ENCODE measurements at places on chromosomes 3 and 15. TPM values are rescaled to one million over a fixed set of nuclear protein-coding genes. Genes with fewer than 3 reads are reported as not detected.

DNA sequence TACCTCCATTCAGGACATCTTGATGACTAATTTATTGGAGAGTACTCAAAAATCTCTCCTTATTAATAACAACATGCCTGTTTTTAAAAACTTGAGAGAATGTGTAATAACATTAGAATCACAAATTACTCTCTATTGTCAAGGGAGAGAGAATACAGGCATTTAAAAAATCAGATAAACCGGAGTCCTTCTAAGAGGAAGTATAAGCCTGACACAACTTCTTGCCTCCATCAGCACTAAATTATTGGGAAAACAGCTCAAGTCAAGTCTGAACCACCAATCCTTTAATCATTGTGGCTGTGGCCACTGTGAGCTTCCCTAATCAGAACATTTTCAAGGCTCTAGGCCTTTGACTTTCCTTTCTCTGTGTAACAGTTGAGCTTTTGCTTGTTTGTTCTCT, 38.0 kb downstream of the SSR3 start:
- no peaks in the 10 kb centered on the region for H3K4me1 ChIP-seq
- no peak overlapping the region for H3K27ac ChIP-seq
- no peaks in the 10 kb centered on the region for H3K36me3 ChIP-seq
- H3K27me3 ChIP-seq = no peaks in the 10 kb centered on the region
- no peak overlapping the region for H3K4me3 ChIP-seq

DNA sequence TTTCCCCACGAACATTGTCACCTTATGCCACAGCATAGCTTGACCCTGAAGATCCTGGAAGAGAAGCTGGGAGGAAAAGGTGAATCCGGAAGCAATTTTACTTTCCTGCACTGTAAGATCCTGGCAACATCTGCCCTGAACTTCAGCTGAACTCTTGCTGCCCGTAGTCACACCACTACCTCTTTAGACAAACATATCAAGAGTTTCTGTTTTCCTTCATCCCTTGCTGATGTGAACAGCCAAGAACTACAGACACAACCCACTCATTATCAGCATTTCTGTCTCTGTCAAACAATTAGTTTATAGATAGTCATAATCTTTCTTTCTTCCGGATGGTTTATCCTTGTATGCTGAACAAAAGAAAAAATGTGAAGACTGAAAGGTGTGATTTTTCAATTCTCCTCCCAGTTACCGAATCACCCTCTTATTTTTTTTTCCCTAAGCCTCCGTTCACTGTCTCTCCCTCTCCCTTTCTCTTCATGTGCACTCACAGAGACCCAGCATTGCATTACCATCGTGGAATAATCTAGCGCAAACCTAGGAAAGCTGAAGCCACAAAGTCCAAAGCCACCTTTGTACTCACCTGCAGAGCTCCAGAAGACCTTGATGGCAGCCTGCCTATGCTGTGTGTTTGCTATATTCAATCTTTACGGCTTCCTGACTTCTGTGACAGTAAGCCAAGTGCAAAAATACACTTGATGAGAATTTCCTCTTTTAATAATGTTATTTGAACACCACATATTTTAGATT, 229.2 kb downstream of the CDIN1 start:
- H3K4me3 ChIP-seq = no peak overlapping the region
- no peaks in the 10 kb centered on the region for H3K27me3 ChIP-seq
- no peak for DNase-seq
- no peaks in the 10 kb centered on the region for H3K4me1 ChIP-seq

GRCh38 chr15:42102646-42103235, 8.4 kb upstream of the PLA2G4D start:
- H3K27ac ChIP-seq = peak overlapping the region; percentile 1
- H3K4me1 ChIP-seq = peaks cover 51% of the 10 kb centered on the region
- no peaks in the 10 kb centered on the region for H3K27me3 ChIP-seq
- H3K36me3 ChIP-seq = no peaks in the 10 kb centered on the region

The STAC gene
- not detected for total RNA-seq

The CIDEC gene
- not detected for total RNA-seq

The C3orf22 gene
- not detected for total RNA-seq

GRCh38 chr3:64505419-64505818, 182.4 kb downstream of the ADAMTS9 start:
- no peaks in the 10 kb centered on the region for H3K27me3 ChIP-seq
- H3K4me1 ChIP-seq = no peaks in the 10 kb centered on the region
- no peak for DNase-seq
- H3K36me3 ChIP-seq = no peaks in the 10 kb centered on the region
- H3K4me3 ChIP-seq = no peak overlapping the region

The MEIS2 gene
- total RNA-seq = 18.1 TPM

DNA sequence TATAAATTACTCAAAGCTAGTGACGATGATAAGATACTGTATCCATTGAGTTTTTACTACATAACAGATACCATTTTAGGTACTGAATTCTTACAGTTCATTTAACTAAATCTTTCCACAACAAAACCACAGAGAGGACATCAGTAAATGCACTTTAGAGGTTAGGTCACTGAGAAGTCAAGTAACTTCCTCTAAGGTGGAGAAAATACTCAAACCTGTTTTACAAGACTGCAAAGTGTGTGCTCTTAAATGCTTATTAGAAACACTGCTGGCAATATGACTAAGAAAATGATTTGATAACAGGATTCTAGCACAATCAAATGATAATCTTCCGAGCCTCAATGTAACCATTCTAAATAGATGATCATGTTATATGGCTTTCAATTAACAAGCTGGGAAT, 99.4 kb downstream of the UBE3A start:
- DNase-seq = no peak
- H3K27ac ChIP-seq = no peak overlapping the region

GRCh38 chr15:66982816-66983215, 82.6 kb upstream of the SMAD3 start:
- DNase-seq = no peak
- H3K4me1 ChIP-seq = peaks cover 29% of the 10 kb centered on the region
- no peaks in the 10 kb centered on the region for H3K36me3 ChIP-seq

- no peaks in the 10 kb centered on the region for H3K27me3 ChIP-seq
- no peak for DNase-seq
- peaks cover 8% of the 10 kb centered on the region for H3K4me1 ChIP-seq
- no peak overlapping the region for H3K4me3 ChIP-seq
- H3K27ac ChIP-seq = no peak overlapping the region
- H3K36me3 ChIP-seq = no peaks in the 10 kb centered on the region
These were observed 54.9 kb upstream of the LRTM1 start for GRCh38 chr3:54982807-54983206.

- H3K27ac ChIP-seq = no peak overlapping the region
- peaks cover 5% of the 10 kb centered on the region for H3K4me1 ChIP-seq
- DNase-seq = peak; percentile 34
- H3K36me3 ChIP-seq = no peaks in the 10 kb centered on the region
These were observed 13.6 kb downstream of the RARRES1 start for GRCh38 chr3:158718490-158719170.

DNA sequence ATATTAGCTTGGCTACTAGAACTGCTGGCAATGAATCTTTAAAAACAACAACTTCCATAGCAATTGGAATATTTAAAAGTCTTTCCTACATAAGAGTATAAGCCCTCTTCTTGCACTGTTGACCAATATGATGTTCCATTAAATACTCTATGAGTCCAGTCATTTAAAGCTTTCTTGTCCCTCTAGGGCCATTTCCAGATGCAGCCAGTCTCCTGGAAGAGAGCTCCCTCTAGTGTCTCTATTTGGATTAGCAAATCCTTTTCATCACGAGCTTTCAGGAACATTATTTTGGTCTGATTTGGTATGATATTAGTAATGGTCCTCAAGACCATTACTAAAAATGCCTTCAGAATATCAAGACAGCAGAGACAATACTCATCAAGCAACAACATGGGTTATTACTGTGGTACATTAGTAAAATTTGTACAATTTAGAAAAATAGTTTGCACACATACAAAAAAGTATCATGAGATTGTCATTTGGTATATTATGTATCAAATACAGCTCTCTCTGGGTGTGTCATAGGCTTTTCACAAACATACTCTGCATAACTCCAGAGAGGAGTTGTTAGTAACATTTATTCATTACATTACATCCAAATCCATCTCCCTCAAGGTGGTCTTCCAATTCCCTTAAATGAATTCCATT, 101.3 kb downstream of the DPH6 start:
- no peaks in the 10 kb centered on the region for H3K36me3 ChIP-seq
- no peaks in the 10 kb centered on the region for H3K27me3 ChIP-seq
- no peak overlapping the region for H3K27ac ChIP-seq
- H3K4me3 ChIP-seq = no peak overlapping the region
- peak; percentile 4 for DNase-seq

The VPS39 gene
- 26.1 TPM for total RNA-seq

The ANKRD63 gene
- 0.35 TPM for total RNA-seq

DNA sequence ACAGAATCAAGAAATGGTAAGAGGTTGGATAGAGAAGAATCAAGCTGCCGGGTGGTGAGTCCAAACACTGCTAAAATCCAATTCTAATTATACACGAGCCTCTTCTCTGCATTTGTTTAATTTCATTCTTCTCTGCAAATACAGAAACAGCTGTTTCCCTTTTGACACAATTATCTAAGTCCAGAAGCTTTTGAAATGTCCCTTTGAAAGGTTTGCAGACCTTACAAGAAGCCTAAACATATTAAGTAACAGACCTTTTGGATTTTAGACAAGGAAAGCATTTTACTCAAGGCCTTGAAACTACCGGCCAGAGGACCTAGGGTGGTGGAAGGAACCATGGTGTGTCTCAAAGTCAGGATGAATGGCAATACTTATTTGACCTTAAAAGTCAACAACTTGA, 403.8 kb upstream of the ADAMTS9 start:
- no peak overlapping the region for H3K4me3 ChIP-seq
- H3K27ac ChIP-seq = no peak overlapping the region
- H3K4me1 ChIP-seq = no peaks in the 10 kb centered on the region
- no peak for DNase-seq

The APBA2 gene
- total RNA-seq = 11.9 TPM

The KNL1 gene
- total RNA-seq = 93.7 TPM

DNA sequence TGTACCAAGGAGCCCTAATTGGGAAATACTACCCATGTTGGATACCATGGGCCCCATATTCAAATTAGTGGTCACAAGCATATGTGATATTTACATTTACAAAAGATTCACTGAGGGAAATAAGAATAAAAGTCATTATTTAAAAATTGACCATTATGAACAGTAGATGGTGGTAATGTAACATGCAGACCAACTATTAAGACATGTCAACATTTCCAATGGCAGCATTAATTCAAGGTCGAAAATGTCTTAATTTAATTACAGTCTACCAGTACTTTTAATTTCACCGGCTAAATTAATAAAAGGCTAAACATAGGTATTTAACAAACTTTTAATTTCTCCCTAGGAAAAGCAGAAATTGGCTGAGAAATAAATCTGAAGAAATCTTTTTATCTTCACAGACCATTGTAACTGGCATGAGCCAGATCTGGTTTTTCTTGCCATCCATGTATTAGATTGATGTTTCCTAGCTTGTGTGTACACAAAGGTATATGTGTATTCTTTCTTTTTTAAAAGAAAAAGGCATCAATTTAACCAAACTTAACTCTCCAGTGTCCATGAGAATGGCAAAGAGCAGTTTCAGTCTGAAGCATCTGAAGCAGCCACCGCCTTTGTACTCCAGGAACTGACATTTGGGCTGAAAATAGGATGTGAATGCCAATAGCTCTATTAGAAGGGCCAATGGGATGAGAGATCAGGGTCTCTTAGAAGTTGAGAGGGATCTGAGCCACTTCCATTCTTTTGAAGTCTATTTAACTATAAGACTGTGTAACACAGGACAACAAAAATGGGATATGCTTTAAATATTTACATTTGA, 26.6 kb downstream of the NEK11 start:
- H3K27ac ChIP-seq = no peak overlapping the region
- no peaks in the 10 kb centered on the region for H3K4me1 ChIP-seq
- no peak for DNase-seq
- no peak overlapping the region for H3K4me3 ChIP-seq

- no peaks in the 10 kb centered on the region for H3K27me3 ChIP-seq
- no peaks in the 10 kb centered on the region for H3K36me3 ChIP-seq
- no peak overlapping the region for H3K27ac ChIP-seq
- H3K4me1 ChIP-seq = peaks cover 15% of the 10 kb centered on the region
These were observed 15.3 kb upstream of the FMN1 start for GRCh38 chr15:33209575-33210481.

Data from SJCRH30 (cell line).